PC-3 (cell line): ENCODE measurements at places on chromosomes 1 and 21.
A peak's percentile ranks its signal among the peaks of the same experiment; 100 is the strongest.

- H3K4me3 ChIP-seq: no peak overlapping the region
- H3K27ac ChIP-seq: no peak overlapping the region
- H3K27me3 ChIP-seq: no peaks in the 10 kb centered on the region
- DNase-seq: no peak
These were observed 80.1 kb downstream of the BACH1 start for GRCh38 chr21:29378832-29379231.

GRCh38 chr1:15574741-15575140, 10.1 kb downstream of the AGMAT start:
- H3K27me3 ChIP-seq: no peaks in the 10 kb centered on the region
- H3K27ac ChIP-seq: no peak overlapping the region

DNA sequence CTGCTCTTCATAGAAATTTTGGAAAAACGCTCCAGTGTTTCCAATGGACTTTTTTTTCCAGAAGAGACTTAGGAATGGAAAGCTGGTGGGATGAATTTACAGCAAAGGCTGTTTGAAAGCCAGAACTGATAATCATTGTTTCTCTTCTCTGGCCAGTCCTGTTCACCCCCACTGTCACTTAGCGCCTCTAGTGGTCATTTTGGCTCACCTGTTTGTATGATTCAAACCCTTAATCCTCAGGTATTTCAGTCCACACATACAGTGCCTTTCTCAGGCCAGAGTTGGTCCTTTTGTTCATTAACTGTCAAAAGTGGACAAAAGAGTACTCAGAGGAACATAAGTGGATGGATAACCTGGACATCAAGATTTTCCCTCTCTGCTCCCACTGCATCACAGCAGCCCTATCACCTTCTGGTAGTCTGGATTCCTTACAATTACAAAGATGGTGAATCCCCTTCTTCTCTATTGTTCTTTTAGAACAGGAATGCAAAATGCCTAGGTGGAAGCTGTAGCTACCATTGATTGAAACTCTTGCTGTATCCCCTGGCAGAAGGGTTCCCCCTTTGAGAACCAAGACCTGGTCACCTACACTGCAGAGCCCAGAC, 177.6 kb upstream of the OLFM3 start:
- no peak overlapping the region for H3K27ac ChIP-seq
- DNase-seq: peak; percentile 51
- no peaks in the 10 kb centered on the region for H3K4me1 ChIP-seq
- H3K36me3 ChIP-seq: no peaks in the 10 kb centered on the region

- no peaks in the 10 kb centered on the region for H3K27me3 ChIP-seq
- DNase-seq: peak; percentile 28
- H3K27ac ChIP-seq: no peak overlapping the region
- peaks cover under 1% of the 10 kb centered on the region for H3K4me1 ChIP-seq
These were observed 20.2 kb downstream of the PROK1 start for GRCh38 chr1:110471131-110471530.

DNA sequence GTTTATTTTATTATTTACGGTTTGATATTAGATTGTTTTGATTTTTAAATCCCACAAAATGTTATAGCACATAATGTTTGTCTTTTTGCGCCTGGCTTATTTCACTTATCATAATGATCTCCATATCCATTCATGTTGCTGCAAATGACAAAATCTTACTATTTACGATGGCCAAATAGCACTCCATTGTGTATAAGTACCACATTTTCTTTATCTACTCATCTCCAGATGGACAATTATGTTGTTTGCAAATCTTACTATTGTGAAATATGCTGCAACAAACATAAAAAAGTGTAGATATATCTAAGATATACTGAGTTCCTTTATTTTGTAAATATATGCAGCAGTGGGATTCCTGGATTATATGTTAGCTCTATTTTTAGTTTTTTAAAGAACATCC, 1568.3 kb downstream of the AMY1C start:
- DNase-seq: no peak
- no peak overlapping the region for H3K27ac ChIP-seq
- H3K27me3 ChIP-seq: no peaks in the 10 kb centered on the region

- H3K4me1 ChIP-seq: no peaks in the 10 kb centered on the region
- no peaks in the 10 kb centered on the region for H3K27me3 ChIP-seq
- no peak for DNase-seq
- no peaks in the 10 kb centered on the region for H3K36me3 ChIP-seq
These were observed 190.9 kb upstream of the L1TD1 start for GRCh38 chr1:62003777-62004176.

DNA sequence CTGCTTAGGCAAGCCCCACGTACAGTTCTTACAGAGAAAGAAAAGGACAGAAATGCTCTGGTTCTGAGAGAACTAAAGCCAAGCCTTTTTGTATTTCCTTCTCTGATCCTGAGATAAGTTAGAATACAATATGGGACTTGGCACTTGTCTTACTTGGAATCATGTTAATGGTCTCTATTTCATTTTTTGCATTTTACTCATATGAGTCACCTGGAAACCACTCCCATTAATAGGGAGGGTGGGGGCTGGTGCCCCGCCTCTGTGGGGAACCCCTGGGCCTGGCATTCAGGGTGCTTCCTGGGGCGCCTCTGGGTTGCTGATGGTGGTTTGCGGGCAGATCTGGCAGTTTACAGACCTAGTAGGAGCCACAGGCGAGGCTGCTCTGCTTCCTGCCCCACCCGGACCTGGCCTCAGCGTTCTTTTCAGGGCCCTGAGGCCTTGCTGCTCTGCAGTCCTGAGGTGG, 26.7 kb downstream of the TSPAN2 start:
- H3K4me3 ChIP-seq: peak overlapping the region; percentile 27; the same call in 1 of the 2 replicates
- H3K4me1 ChIP-seq: peaks cover 43% of the 10 kb centered on the region
- DNase-seq: peak; percentile 93
- H3K27me3 ChIP-seq: no peaks in the 10 kb centered on the region
- peak overlapping the region; percentile 87 for H3K27ac ChIP-seq

DNA sequence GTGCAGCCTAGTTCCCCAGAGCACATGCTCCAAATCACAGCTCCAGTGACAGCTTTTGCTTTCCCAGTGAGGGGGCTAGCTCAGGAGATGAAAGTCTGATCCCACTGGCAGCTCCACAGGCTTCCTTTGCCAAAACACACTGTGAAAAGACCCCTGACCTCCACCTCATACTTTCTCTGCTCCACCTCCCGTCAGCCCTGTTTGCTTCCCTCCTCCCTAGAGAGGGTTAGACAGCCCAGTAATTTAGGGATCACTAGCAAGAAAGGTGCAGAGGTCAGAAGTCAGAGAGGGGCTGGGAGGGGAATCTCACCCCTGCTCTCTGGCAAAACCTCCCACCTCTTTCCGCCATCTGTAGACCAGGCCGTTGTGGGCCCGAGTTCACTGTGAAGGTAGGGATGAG, 62.8 kb downstream of the PLXNA2 start:
- no peak for DNase-seq
- no peaks in the 10 kb centered on the region for H3K36me3 ChIP-seq
- H3K27ac ChIP-seq: no peak overlapping the region
